NCI-H1105 treated with DMSO at 0.1 percent for 48 hours (cell line): ENCODE measurements at places on chromosomes 11 and 22.

GRCh38 chr11:74311352-74311926 lies at the start of gene P4HA3:
TSS of gene P4HA3 (minus strand) at chr11:74311640. CDS start at chr11:74311611, 29 bp downstream.
- peak; percentile 13 for DNase-seq

GRCh38 chr11:75507571-75507970 lies 18.2 kb downstream of the GDPD5 start:
- no peak for DNase-seq

DNA sequence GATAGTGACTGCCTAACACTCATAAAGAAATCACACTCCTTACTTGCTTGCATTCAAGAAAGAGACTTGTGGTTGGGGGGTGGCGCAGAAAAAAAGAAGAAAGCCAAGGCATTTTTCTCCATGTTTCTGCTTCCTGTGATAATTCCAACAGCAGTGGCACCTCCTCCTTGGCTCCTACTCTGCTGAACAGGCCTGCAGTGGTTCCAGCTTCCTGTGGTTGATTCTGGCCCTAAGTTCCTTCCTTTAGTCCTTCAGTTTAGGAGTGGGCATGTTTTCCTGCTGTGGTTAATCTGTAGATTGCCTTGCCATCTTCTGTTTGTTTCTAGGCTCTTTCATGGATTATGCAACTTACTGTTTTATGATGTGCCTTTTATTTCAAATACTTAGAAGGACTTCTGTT lies 940.4 kb downstream of the DLG2 start:
- DNase-seq = no peak

DNA sequence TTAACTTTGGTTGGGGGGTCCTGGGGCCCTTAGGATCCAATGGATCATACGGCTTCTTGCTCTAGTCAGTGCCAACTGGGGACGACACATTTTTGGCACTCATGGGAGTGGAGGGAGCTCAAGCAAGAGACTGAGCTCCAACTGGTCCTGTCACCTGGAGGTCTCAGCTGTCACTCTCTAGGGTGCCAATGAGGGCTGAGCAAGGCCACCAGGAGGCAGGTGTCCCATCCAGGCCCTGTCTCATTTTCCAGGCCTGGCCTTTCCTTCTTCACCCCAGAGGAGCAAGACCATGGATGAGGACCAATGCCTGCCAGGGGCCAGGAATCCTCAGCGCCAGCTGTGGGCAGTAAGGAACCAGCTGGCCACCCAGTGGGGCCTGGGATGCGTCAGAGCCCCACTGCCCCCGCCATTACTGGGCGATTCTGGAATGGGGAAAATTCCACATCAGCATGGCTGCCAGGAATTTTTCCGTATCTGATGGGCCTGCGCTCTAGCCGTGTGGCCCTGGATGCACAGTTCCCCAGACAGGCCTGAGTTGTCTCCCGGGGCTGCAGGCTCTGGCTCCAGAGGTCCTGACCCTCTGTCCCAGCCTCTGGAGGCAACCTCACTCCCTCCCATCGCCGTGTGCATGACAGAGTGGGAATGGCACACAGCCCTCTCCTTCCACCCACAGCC lies 669 bp upstream of the GAL3ST1 start:
- DNase-seq = no peak

GRCh38 chr22:23764899-23765881 lies 2.4 kb downstream of the C22orf15 start:
- no peak for DNase-seq

GRCh38 chr22:40007853-40008710 lies 13.3 kb downstream of the FAM83F start:
- DNase-seq = no peak

DNA sequence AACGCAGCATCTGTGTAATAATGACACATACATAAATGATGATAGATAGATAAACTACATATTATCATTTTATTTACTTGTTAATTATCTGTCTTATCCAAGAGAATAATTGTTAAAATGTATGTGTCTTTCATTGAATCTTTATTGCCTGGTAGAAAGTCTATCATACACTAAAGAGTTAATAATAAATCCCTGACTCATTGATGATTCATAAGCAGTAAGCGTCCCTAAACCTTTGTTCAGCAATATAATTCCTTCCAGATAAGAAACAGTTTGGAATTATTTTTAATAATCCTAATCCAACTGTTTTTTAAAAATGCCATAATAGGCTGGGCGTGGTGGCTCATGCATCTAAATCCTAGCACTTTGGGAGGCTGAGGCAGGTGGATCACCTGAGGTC lies 655.6 kb upstream of the CNTN5 start:
- no peak for DNase-seq

GRCh38 chr11:62702246-62702645 lies 5.0 kb downstream of the BSCL2 start:
- DNase-seq = no peak

GRCh38 chr11:67054346-67054835 lies 2.3 kb upstream of the RHOD start:
- DNase-seq = no peak

DNA sequence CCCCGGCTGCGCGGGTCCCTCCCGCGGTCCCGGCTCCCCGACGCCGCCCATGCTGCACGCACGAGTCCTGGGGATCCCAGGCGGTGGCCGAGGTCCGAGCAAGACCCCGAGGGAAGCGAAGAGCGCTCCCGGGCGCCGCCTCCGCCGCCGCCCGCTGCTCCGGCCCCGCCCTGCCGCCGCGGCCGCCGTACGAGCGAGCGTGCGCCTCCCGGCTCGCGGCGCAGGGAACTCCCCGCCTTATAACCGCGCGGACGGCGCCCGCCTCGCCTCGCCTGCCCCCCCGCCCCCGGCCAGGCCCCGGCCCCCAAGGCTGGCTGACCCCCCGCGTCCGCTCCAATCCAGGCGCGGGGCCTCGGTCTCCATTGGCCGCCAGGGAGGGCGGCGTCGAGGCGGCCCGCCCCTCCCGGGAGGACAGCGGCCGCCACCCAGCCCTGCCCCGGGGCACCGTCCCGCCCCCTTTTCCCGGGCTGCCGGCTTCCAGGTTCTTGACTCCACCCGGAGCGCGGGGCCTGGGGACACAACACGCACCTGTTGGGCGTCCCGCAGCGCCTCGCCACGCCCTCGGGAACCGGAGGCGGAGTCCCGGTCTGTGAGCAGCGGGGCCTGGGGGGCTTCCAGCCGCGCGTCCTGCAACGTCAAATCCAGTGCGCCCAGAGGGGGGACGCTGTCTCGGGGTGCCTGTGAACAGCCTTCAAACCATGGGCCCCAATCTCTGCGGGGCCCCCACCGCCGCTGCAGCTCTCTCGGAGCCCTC lies at the start of gene FADS3:
FADS3 (minus strand) TSS at position 215 of the 754 bp plus-strand sequence; CDS start at position 51, 164 bp downstream.
- peak; percentile 82 for DNase-seq

GRCh38 chr11:67238894-67239782 lies 27.1 kb upstream of the GRK2 start:
- DNase-seq = no peak

- DNase-seq = no peak
These were observed 10.4 kb downstream of the MPZL3 start for GRCh38 chr11:118241764-118242098.

DNA sequence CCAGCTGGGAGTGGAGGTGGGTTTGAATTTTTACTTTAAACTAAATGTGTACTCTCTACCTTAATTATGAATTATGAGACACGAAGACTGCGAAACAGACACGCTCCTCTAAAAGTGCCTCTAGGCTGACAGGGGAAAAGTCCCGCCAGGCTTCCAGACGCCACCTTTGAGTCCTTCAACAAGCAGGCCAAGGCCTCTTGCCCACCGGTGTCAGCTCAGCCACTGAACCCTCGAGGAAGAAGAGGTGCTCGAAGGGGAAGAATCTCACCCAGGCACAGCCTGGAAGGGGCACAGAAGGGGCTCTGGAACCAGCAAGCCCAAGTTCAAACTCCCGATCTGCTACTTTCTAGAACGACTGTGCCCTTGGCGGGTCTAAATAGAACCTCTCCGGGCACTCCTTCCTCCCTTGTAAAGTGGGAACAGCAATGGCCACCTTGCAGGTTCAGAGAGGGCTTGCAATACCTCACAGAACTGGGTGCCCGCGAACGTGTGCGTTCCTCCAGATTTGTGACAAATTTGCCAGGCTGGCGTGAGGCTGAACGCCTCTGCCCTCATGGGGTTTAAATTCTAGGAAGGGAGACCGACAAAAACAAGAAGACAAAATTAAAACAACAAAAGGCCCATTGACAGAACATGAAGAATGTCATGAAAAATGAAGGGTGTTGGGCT lies 158.5 kb upstream of the GRK3 start:
- DNase-seq = no peak

DNA sequence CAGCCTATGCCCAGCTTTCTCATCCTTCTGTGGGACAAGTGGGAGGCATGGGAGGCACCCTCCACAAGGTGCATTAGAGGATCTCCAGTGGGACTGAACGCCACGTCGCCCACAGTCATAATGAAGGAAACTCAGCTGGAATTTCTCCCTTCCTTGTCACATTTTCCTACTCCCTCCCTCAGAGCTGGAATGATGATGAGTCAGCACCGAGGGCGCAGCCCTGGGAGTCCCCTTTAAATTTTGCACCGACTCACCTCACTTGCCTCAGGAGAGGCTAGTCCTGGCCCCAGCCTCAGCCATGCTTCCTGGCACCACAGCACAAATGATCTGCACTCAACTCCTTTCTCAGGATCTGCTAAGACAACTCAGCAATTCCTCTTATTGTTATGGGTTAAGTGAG lies 34.3 kb downstream of the DBX1 start:
- DNase-seq = no peak

DNA sequence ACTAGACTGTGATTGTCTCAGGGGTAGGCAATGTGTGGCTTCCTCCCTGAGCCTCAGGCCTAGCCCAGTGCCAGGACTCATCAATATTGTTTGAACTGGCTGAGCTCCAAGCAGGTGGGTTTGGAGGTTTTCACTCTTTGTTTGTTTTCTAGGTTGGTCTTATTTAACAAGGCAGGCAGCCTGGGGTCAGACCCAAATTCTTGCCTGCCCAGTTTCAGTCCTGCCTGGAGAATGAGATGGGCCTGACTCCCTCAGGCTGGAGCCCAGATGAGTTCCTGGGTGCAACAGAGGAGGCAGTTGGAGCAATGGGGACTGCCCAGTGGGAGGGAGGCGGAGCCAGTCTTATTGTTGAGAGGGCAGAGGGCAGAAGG lies 28.3 kb upstream of the TP53I11 start:
- peak; percentile 97 for DNase-seq

- no peak for DNase-seq
These were observed 356.2 kb downstream of the METTL15 start for GRCh38 chr11:28464252-28464867.

- no peak for DNase-seq
These were observed 189.3 kb downstream of the DBX1 start for GRCh38 chr11:19970944-19971343.

DNA sequence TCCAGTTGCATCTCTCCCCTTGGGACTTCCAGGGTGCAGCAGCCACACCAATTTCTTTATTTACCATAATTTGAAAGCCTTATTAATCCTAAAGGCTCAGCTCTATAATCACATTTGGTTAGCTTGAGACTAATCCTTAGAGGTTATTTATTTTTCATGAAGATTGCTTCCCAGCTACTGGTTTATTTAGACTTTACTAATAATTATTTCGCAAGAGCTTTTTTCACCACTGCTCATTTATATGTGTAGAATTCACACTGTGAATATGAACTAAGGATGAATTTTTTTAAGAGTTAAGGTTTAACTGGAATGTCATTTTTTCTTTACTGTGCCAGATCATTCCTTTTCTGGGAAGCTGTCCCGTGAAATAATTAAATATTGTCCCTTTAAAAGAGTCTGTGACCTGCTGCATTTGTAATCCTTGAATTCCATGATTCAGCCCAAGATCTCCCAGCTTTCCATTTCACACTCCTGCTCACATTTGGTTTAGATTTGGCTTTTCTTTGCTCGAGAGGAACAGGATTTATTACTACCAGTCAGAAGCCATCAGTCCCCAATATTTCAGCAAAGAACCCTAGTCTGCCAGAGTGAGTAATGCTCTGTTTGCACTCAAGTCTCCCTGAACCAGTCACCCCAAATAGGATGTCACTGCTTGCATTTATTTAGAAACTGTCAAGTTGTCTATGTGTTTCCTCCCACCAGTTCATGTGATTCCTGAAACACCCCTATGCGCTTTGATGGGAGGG lies 4.4 kb upstream of the CD44 start:
- DNase-seq = no peak

DNA sequence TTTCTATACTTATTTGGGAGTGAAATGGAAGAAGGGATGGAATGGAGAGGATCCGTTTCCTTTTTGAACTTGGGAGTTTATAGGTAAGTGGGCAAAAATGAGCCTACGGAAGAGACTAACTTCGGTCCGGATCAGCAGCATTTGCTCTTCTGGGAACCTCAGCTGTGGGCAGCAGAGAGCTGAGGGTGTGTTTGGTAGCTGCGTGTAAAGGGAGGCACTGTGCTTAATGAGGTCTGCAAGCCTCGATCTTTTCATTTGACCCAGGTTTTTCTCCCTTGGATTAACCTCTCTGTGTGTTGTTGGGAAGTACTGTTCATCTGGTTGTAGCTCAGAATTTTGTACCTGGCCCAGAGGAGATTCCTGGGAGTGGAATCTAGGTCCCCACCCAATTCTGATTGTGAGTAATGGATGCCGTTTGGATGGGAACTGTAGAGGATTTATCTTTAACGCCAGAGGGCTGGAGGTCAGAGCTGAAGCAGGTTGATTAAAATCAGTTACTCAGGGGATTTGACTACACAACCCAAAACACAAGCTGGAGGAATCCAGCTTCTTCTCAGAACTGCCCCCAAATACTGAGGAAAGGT lies 201.6 kb upstream of the SORL1-AS1 start:
- DNase-seq = no peak

DNA sequence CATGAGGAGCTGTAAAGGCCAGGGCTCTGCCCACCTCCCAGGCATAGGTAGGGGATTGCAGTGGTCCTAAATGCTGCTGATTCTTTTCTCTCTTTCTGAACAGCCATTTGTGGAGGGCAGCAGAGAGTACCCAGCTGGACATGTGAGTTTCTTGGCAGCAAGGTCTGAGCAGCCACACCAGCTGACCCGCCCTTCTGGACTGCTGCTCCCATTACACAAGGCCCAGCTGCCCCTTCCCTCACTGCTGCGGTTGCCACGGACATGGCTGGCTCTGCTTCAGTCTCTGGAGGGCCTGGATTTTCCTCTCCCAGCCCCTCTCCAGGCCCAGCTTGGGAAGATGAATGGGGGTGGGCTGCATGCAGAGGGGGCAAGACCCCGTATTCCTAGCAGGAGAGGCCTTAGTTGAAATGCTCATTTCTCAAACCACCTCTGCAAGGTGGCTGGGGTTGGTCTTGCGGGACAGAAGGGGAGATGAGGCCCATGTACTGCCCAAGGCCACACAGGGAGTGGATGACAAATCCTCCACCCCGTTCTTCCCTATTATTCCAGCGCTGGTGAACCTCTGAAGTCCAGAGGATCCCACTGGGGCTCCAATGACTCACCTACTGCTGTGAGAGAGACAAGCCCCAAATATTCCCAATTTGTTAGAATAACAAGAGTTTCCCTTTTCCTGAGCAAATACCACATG lies 4.6 kb downstream of the LGALS12 start:
- DNase-seq = no peak

DNA sequence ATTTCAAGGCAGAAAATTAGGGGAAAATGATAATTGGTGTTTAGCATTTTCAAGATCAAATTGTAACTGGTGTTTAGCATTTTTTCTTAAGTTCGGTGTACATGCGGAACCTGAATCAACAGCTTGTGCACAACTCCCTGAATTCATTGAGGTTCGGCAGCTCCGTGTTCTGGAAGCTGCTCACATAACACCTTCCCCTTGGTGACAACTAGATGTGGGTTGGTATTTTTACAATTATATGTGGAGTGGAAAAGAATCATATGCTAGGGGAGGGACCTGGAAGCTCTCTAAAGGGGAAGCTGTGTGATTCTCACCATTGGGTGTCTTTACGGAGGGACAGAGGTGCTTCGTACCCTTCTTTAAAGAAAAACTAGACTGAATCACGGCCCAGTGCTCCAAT lies 199.0 kb upstream of the MTNR1B start:
- DNase-seq = no peak
